ENCODE measurements at places on chromosomes 3 and 15. TPM values are rescaled to one million over a fixed set of nuclear protein-coding genes. Genes with fewer than 3 reads are reported as not detected.

RPL15 gene
- total RNA-seq: 5,262 TPM

GPR62 gene
- not detected for total RNA-seq

ARL14 gene
- total RNA-seq: not detected

NPAP1 gene
- not detected for total RNA-seq

IL16 gene
- total RNA-seq: 6.7 TPM

ANKRD63 gene
- not detected for total RNA-seq

All from pericardium fibroblast (primary cell).